ENCODE measurements at places on chromosomes 4 and X.

- no peak for DNase-seq
Observed at GRCh38 chrX:135977611-135978010, 3.8 kb upstream of the MMGT1 start.

GRCh38 chr4:85489273-85489981 is 14.5 kb downstream of the ARHGAP24 start:
- DNase-seq, result no peak

DNA sequence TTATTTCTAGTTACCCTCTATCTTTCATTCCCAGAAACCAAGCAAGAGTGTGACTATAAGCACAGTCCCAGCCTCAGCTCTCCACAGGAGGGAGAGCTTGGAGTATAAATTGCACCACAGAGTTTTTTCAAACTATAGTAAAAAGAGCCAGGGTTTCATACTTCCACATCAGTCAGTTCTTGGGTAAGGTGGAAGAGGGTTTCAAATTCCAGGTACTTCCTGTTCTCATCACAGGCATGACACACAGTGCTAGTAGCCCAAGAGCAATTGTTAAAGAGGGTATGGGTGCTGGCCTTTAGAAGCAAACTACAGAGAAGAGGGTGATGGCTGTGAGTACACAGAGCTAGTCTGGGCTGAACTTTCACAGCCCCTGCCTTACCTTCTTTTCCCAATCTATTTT is 5.7 kb upstream of the IL1RAPL1 start:
- no peak for DNase-seq

GRCh38 chr4:93368968-93369367 is 459.6 kb upstream of the ATOH1 start:
- no peak for DNase-seq

- no peak for DNase-seq
Observed at GRCh38 chr4:115360431-115360830, 247.0 kb upstream of the NDST4 start.

DNA sequence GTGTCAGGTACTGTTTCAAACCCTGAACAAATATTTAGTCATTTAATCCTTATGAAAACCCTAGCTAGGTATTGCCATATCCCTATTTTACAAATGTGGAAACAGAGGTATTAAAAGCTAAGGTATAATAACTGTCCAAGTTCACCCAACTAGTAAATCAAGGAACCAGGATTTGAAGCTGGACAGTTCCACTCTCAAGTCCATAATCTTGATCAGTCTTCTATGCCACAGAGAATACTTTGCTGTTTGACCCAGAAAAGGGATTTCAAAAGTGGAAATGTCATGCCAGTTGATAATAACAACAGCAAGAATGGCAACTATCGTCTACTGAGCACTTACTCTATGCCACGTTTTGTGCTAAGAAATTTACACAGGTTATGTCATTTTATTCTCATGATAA is 90.4 kb upstream of the KIT start:
- no peak for DNase-seq

GRCh38 chr4:185538806-185539205 is 3.5 kb upstream of the PDLIM3 start:
- DNase-seq, result no peak

All from activated naive CD8-positive, alpha-beta T cell treated with anti-CD3 and anti-CD28 coated beads, Interleukin-2, amount 50 U/mL, for 16 hours (primary cell).